ENCODE measurements at places on chromosomes 1 and 21. TPM values are rescaled to one million over a fixed set of nuclear protein-coding genes. Genes with fewer than 3 reads are reported as not detected.

B3GALT2 gene
- total RNA-seq = not detected

CCDC27 gene
- total RNA-seq = not detected

LCE1F gene
- not detected for total RNA-seq

RPRD2 gene
- 32.4 TPM for total RNA-seq

WARS2 gene
- 13.8 TPM for total RNA-seq

DMRTA2 gene
- total RNA-seq = not detected

ATAD3C gene
- 2.0 TPM for total RNA-seq

LRRC38 gene
- 0.63 TPM for total RNA-seq

HSD11B1 gene
- total RNA-seq = not detected

NUP210L gene
- not detected for total RNA-seq

JMJD4 gene
- total RNA-seq = 13.0 TPM

C1orf141 gene
- total RNA-seq = not detected

DPM3 gene
- 49.3 TPM for total RNA-seq

CSF1 gene
- total RNA-seq = 2.0 TPM

SPATA45 gene
- 0.65 TPM for total RNA-seq

PRDM16 gene
- total RNA-seq = 0.43 TPM

WLS gene
- total RNA-seq = 2.7 TPM

TNFSF4 gene
- total RNA-seq = 0.63 TPM

PPM1J gene
- total RNA-seq = 17.5 TPM

PRR9 gene
- total RNA-seq = not detected

SLC19A2 gene
- 22.5 TPM for total RNA-seq

DUSP10 gene
- total RNA-seq = 1.5 TPM

AMY1B gene
- total RNA-seq = not detected

ABCG1 gene
- total RNA-seq = 4.0 TPM

CELA2B gene
- total RNA-seq = not detected

SLC30A10 gene
- total RNA-seq = 0.15 TPM

TMEM125 gene
- total RNA-seq = 24.6 TPM

AKNAD1 gene
- total RNA-seq = not detected

RRP1 gene
- total RNA-seq = 54.3 TPM

BMP8B gene
- 0.37 TPM for total RNA-seq

ZNF648 gene
- total RNA-seq = 0.23 TPM

EXO1 gene
- total RNA-seq = 36.4 TPM

MASP2 gene
- total RNA-seq = 0.90 TPM

CASP9 gene
- 15.2 TPM for total RNA-seq

ZBTB7B gene
- total RNA-seq = 22.1 TPM

CYP2J2 gene
- 2.1 TPM for total RNA-seq

KIAA1614 gene
- total RNA-seq = 3.1 TPM

CLEC20A gene
- total RNA-seq = not detected

All from H1 (cell line).